ENCODE measurements at places on chromosomes 4 and X.

GRCh38 chr4:12968345-12968744, 515.8 kb downstream of the RAB28 start:
- no peaks in the 10 kb centered on the region for H3K27me3 ChIP-seq
- H3K36me3 ChIP-seq, result no peaks in the 10 kb centered on the region
- no peak overlapping the region for H3K27ac ChIP-seq
- DNase-seq, result no peak
- H3K4me1 ChIP-seq, result peaks cover 3% of the 10 kb centered on the region

GRCh38 chr4:25908491-25908901, 5.5 kb upstream of the SMIM20 start:
- H3K4me3 ChIP-seq, result no peak overlapping the region
- no peak for DNase-seq
- peaks cover 36% of the 10 kb centered on the region for H3K27me3 ChIP-seq
- peaks cover 10% of the 10 kb centered on the region for H3K4me1 ChIP-seq

DNA sequence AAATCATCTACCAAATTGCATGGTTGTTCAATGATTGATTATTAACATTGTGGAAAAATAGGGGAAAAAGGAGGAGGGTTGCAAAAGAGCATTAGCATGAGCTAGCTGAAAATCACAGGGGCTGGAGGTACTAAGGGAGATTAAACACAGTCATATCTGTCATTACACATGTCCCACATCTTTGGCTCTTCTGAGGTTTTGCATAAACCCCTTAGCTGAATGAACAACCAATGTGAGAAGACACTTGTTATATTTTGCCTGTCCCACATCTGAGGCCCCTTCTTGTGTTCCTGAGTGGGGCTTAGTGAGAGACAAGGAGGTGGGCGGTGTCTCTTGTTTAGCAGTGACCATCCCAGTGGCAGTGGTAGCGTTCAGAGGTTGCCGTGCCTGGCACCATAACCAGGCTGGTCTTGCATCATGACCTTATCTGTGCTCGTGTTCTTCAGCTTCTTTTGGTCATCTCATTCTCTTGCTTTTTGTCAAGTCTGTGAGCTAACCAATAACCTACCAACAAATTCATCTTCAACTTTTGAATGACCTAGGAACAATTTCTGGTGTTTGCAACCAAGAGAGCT, 95.6 kb downstream of the MID1IP1 start:
- no peaks in the 10 kb centered on the region for H3K36me3 ChIP-seq

DNA sequence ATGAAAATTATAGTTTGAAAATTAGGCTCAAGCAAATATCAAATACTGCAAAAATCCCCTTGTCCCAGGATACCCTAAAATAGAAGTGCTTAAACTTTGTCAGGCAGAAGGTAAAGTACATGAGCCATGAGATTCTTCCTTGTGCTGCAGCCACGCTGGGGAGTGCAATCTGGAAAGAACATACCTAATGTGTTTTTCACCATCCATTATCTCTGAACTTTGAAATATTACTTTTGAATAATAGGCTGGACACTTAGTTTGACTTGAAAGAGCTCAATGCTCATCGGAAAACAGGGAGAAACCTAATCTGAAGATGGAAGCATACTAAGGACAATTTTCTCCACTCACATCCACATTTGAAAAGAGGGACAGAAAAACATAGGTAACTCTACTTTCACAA, 18.9 kb downstream of the THAP9 start:
- H3K27ac ChIP-seq, result no peak overlapping the region
- peaks cover 6% of the 10 kb centered on the region for H3K4me1 ChIP-seq
- DNase-seq, result no peak
- no peaks in the 10 kb centered on the region for H3K27me3 ChIP-seq
- H3K4me3 ChIP-seq, result no peak overlapping the region

DNA sequence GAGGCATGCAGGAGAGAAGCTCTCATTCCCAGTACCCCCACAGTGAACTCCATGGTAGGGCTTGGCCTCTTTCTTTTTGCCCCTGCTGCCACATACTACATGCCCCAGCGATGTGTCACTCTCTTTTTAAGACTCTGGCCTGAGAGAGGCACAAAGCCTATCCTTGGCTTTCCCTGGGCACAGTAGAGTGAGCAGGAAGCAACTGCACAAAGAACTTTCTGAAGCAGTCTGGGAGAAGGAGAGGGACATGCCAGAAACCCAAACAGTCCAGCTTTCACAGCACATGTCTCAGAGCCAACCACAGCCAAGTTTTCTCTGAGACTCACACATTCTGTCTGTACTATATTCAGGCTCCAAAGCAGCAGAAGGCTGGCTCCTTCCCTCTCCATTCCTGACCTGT, 7.9 kb upstream of the NALF2 start:
- H3K36me3 ChIP-seq, result no peaks in the 10 kb centered on the region
- peaks cover 14% of the 10 kb centered on the region for H3K27me3 ChIP-seq
- no peaks in the 10 kb centered on the region for H3K4me1 ChIP-seq
- no peak overlapping the region for H3K27ac ChIP-seq
- H3K4me3 ChIP-seq, result no peak overlapping the region

GRCh38 chrX:120840827-120841226, 34.8 kb downstream of the CT47B1 start:
- H3K27ac ChIP-seq, result no peak overlapping the region
- peaks cover 88% of the 10 kb centered on the region for H3K27me3 ChIP-seq
- H3K4me3 ChIP-seq, result no peak overlapping the region
- H3K4me1 ChIP-seq, result no peaks in the 10 kb centered on the region
- DNase-seq, result no peak

Measured in WTC11 (cell line).